Fibroblast of mammary gland (primary cell): ENCODE measurements at places on chromosomes 7 and 10.

GRCh38 chr7:20574784-20575720 lies 40.4 kb upstream of the ABCB5 start:
- no peak for DNase-seq

DNA sequence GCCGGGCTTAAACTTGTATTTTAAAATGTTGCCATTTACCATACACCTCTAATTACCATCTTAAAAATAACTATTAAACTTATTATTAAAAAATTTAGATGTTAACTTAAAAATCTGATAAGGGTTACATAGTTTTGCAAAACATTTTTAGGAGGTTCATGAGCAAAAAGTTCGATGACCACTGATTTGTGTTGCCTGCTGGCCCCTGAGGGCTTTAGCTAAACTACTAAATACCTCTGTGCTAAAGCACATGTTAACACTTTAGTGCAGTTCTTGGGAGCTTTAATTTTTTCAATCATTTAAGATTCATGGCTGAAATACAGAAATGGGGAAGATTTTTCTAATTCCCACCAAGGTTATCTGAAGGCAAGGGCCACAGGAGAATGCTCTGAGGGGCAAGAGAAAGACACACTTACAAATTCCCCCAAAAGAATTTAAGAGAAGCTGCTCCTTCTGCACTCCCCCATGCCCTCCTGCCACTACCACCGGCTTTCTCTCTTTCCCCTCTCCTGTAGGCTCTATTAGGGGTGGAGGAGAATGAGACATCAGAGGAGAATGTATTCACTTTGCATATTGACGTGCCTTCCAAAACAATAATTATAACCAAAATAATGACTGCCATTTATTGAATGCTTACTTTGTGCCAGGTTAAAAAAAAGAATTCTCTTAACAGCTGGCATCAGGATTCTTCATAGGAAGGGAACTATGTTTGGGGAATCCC lies 106.2 kb downstream of the RTKN2 start:
- DNase-seq, result no peak

GRCh38 chr10:17643339-17643754 lies 604 bp upstream of the STAM start:
- DNase-seq, result peak; percentile 87

- no peak for DNase-seq
Observed at GRCh38 chr7:73870041-73870492, 9.1 kb downstream of the TMEM270 start.

GRCh38 chr7:266851-267840 lies 22.8 kb upstream of the FOXL3 start:
- no peak for DNase-seq
